Memory B cell (primary cell): ENCODE measurements at places on chromosomes 2 and 18.

GRCh38 chr2:10141736-10142639 lies 19.4 kb downstream of the RRM2 start:
- peak; percentile 39 for DNase-seq

- no peak for DNase-seq
Observed at GRCh38 chr2:68280348-68280747, 28.0 kb upstream of the PPP3R1 start.

GRCh38 chr2:109242210-109242653 lies 113.2 kb downstream of the SH3RF3 start:
- no peak for DNase-seq

DNA sequence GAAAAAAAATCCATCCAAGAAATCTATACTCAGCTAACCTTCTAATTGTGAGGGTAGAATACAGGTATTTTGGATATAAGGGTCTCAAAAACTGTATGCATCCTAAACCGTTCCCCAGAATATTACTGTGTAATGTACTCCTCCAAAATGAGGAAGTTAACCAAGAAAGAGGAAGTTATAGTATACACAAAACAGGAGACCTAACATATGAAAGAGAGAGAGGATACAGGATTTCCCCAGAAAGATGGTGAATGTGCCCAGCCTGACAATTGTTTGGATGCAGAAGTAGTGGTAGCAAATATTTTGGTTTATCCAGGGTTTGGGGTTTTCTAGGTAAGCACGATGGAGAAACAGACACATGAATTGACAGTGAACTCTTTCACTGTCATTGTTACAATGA lies 50.6 kb downstream of the GALNT3 start:
- DNase-seq = peak; percentile 11

GRCh38 chr18:47680488-47680887 lies 250.0 kb downstream of the SMAD2 start:
- peak; percentile 10 for DNase-seq

DNA sequence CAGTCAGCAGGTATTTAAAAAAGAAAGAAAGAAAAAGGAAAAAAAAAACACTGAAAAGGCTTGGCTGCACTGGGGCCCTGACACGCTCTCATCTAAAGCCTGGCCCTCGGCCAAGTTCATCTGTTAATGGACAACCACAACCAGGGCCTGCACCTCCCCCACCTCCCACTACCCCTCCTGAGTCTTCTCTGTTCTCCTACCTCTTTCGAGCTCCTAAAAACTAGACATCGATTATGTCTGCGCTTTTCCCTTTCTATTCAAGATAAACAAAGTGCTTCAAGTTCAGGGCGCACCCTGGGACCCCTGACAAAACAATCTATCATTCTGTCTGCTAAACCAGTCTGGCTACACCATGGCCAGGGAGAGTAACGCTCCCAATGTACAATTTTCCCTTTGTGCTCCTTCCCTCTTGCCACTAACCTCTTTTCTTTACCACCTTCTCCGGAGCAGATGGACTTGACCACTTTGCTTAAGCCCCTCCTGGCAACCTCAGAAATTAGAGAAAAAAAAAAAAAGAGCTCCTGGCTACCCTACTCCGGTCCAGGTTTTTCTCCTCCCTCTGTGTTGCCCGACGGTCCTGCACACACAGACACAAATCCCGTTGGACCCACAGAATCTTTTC lies 22.7 kb downstream of the BCL11A start:
- DNase-seq = no peak
